ENCODE measurements at places on chromosomes 12 and 14. TPM values are rescaled to one million over a fixed set of nuclear protein-coding genes. Genes with fewer than 3 reads are reported as not detected.

Gene CD163L1
- total RNA-seq: under 0.01 TPM

Gene GPRC5A
- total RNA-seq: 4.7 TPM

Gene PLEKHD1
- under 0.01 TPM for total RNA-seq

Gene IRAK3
- 3.6 TPM for total RNA-seq

Gene FSCB
- total RNA-seq: not detected

Gene FAM181A
- not detected for total RNA-seq

Gene SLC38A6
- 112 TPM for total RNA-seq

Gene DTX1
- total RNA-seq: under 0.01 TPM

Gene RNF212B
- not detected for total RNA-seq

Gene GLIPR1
- total RNA-seq: 83.2 TPM

Gene CD27
- total RNA-seq: not detected

Gene USP15
- 53.9 TPM for total RNA-seq

Gene PTGER2
- 3.3 TPM for total RNA-seq

Gene NOXRED1
- 0.36 TPM for total RNA-seq

Gene NPFF
- not detected for total RNA-seq

Gene CFAP73
- not detected for total RNA-seq

Gene SLC22A17
- 18.1 TPM for total RNA-seq

Gene ABCD4
- 38.7 TPM for total RNA-seq

Gene BTBD6
- 60.1 TPM for total RNA-seq

Measured in osteoblast (primary cell).